ENCODE measurements at places on chromosomes 7 and 10.
A peak's percentile ranks its signal among the peaks of the same experiment; 100 is the strongest.

DNA sequence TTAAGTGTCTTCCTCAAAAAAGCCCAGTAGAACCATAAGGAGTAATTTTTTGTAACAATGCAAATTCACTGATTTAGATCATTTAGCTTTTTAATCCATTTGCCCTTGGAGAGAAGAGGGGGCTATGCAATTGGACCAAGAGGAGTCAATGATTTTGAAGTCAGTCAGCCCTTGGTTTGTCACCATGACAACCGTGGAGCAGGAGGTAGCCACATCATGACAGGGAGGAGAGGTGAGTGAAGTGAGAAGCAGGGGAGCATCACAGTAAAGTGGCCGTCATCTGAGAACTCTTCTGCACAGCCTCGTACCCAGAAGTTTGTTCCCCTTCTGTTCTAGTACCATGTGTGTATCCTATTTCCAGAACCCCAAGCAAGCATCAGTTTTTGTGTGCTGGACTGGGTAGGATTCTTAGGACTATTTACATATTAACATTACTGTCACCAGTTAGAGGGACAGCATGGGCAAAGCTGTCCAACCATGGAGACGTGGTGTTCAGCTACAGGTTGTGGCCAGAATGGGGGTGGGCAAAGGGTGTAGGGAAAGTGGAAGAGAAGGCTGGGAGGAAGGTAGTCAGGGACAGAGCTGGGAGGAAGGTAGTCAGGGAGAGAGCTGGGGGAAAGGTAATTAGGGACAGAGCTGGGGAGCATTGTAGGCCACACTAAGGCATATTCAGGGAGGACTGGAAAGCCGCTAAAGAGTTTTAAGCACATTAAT is 13.1 kb downstream of the UBE3C start:
- no peak for DNase-seq

GRCh38 chr7:30323006-30323355 is 38.6 kb downstream of the ZNRF2 start:
- no peak for DNase-seq

DNA sequence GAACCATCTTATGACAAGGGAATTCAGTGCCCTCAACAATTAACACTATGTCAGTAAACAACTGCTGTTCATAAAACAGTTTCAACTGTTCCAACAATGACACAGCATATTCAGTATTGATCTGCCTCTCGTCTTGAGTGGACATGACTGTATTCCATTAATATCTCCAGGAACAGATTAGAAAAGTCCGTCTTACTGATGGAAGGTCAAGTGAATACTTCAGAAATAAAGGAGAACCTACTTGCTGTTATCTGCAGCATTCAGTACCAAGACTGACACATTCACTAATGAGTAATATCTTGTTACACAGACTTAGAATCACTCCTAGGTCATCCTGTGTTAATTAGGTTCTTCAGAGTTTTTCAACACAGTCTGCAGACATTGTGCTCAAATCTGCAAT is 12.1 kb downstream of the KBTBD2 start:
- no peak for DNase-seq

GRCh38 chr10:34145715-34146114 is 669.4 kb downstream of the PARD3 start:
- DNase-seq, result no peak

GRCh38 chr7:142669074-142669654 is 80.1 kb upstream of the PRSS1 start:
- peak; percentile 72 for DNase-seq

DNA sequence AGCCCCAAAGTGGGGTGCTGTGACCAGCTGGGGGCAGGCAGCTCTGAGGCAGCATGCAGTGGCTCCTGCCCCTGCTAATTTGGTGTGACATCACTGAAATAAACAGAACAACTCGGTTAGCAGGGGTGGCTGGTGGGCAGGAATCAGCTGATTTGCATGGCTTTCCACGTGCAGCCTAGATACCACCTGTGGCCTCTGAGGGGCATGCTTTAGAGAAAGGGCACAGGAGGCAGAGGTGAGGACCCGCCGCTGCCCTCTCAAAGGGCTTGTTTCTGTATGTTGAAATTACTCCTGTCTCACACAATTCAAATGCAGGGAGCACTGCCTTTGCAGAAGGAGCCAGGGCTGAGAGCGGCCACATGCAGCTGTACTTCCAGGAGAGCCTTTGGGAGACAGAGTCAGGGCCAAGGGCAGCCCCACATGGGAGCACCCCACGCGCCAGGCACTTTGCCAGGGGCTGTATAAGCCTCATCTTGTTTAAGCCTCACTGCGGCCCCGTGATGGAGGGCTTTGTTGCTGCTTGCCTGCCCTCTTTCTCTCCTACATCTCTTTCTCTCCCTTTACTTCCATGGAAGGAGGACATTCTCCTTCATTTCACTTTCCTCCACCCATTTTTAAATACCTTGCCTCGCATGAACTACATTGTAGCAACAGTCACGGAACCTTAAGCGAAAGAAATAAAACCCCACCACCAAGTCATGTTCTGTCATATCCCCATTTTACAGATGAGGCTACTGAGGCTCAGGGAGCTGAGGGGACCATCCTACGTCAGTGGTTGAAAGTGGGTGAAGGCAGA is 137.7 kb downstream of the ZMIZ1 start:
- no peak for DNase-seq

DNA sequence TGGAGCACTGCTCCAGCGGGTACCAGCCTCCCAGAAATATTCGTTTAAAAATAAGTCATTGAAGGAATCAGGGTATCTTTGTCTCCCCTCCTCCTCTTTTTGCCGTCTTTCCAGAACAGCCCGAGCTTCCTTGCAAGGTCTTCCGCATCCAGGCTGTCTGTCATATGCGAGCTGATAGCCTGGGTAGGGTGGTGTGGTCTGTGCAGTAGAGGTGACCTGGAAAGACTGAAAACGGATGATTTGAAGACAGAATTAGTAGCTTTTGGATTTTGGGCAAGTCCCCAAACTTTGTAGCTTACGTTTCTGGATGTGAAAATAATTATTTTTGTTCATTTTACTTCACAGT is 480 bp downstream of the VPS50 start:
- DNase-seq, result peak; percentile 22

- DNase-seq, result no peak
These were observed 52.5 kb upstream of the NFKB2 start for GRCh38 chr10:102342958-102343357.
